ENCODE measurements at places on chromosomes 1 and 21.

DNA sequence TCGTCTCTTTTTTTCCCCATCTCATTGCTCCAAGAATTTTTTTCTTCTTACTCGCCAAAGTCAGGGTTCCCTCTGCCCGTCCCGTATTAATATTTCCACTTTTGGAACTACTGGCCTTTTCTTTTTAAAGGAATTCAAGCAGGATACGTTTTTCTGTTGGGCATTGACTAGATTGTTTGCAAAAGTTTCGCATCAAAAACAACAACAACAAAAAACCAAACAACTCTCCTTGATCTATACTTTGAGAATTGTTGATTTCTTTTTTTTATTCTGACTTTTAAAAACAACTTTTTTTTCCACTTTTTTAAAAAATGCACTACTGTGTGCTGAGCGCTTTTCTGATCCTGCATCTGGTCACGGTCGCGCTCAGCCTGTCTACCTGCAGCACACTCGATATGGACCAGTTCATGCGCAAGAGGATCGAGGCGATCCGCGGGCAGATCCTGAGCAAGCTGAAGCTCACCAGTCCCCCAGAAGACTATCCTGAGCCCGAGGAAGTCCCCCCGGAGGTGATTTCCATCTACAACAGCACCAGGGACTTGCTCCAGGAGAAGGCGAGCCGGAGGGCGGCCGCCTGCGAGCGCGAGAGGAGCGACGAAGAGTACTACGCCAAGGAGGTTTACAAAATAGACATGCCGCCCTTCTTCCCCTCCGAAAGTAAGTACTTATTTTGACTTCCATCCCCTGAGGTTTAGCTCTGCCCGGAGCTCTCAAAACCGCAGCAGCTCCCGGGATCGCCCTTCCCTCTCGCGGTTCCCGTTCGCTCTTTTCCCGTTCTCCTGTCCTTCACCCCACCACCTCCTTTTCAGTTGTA, 1.5 kb downstream of the TGFB2 start:
- DNase-seq, result no peak

DNA sequence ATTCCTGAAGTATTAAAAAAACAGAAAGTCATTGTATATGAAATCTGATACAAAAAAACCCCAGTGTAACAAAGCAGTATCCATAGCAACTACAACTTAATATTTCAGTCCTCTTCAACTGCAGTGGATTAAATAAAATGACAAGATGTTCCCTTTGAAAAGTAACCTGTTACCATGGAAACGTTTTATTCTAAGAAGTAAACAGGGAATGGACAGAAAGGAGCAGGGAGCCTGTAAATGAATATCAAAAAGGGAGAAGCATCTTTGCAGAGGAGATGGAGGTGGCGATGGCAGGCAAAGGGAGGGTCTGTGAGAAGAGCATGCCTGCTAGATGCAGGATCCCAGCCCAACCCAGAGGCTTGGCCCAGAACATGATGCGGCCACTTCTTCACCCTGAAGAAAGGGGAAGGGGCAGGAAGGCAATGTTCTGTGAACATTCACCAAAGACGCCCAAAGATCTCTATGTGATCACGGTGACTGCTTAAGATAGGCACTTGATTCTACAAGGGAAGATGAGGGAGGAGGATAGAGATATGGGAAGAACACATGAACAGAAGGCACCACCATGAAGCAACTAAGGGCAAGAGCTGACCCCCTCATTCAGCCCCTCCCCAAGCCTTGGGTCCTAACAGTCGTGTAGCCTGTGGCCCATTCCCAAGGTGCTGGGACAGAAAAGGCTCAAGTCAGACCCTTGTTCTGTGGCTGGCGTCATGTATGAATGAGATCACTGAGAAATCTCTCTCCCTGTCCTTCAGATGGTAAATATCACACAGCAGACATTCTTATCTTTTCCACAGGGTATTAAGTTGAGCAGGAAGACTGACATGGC, 200.0 kb downstream of the SLC45A1 start:
- DNase-seq, result no peak

GRCh38 chr1:62362061-62362917, 43.1 kb upstream of the KANK4 start:
- no peak for DNase-seq

- no peak for DNase-seq
These were observed 158.3 kb downstream of the PLXNA2 start for GRCh38 chr1:208085655-208086515.

DNA sequence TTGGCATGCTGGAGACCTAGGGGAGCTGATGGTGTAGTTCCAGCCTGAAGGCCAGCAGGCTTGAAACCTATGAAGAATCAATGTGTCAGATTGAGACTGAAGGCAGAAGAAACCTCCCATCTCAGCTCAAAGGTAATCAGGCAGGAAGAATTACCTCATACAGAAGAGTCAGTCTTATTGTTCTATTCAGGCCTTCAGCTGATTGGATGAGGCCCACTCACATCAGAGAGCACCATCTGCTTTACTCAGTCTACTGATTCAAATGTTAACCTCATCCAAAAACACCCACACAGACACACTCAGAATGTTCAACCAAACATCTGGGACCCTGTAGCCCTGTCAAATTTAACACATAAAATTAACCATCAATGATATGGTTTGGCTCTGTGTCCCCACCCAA, 13.7 kb upstream of the CCN1 start:
- no peak for DNase-seq

DNA sequence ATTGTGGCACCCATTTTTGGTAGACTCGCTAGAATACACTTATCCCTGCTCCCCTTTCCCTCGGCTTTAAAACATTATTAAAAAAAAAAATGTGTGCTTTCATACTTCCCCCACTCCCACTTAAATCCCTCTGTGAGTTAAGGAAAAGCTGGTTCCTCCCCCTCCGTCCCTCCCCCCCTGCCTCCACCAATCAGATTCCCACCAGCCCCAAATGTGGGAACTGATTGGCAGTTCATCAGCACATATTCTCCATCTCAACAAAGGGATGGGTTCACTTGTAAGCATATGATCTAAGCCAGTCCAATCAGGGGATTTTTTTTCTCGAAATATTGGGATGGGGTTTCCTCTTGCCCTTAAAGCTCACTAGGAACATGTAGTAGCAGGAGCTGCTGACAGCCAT, 10.8 kb upstream of the FYB2 start:
- no peak for DNase-seq

- DNase-seq, result no peak
These were observed 50.6 kb upstream of the TTC39A start for GRCh38 chr1:51380936-51381335.

GRCh38 chr1:90400131-90400530, 317.0 kb downstream of the BARHL2 start:
- no peak for DNase-seq

DNA sequence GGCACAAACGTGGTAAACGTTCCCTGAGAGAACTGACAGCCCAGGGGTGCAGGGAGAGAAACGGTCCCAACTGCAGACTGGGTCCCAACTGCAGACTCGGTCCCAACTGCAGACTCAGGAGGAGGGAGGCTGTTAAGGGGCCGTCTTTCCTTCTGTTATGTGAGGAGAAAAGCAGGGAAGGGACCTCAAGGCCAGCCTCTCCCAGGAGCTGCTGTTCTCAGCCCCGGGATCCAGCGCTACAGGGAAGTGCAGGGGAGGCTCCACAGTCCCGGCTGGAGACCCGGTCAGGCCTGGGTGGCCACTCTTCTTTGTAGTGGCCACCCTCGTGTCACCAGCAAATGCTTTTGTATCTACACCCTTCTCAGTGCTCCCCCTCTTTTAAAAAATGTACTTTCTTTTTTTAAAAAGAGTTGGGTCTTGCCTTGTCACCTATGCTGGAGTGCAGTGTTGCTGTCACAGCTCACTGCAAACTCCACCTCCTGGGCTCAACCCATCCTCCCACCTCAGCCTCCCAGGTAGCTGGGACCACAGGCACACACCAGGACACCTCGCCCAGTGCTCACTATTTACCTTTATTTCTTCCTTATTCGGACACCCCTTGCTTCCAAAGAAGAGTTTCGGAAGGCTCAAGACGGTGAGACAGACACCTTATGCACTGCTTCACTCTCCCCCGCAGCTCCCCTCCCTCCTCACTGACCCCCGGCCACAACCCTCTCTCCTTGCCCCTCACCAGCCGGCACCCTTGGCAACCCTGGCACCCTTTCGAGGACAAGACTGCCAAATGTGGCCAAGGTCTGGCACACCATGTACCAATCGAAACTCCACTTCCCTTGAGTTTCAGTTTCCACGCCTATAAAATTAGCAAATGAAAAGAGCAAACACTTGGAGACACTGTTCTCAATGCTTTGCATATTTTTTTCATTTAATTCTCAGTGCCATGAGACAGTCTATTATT, 21.8 kb downstream of the CAPN2 start:
- no peak for DNase-seq

- DNase-seq, result no peak
These were observed 64.2 kb downstream of the FAM163A start for GRCh38 chr1:179807291-179807690.

DNA sequence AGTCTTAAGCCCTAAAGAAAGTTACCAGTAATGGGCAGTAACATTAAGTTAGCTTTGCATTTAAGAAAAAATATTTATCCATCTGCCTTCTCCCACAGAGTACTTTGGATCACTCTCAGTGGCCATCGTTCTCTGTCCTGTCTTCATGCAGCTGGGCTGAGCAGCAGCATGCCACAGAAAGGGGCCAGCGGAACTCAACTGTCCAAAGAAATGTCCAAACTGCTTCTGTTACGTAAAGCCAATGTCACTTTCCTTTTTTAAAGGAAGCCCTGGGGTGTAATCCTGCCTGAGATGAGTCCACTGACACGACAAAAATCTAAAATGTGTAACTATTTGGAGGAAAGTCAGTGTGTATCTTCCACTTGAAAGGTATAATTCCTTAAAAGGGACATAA, 291.6 kb downstream of the SMYD3 start:
- no peak for DNase-seq

DNA sequence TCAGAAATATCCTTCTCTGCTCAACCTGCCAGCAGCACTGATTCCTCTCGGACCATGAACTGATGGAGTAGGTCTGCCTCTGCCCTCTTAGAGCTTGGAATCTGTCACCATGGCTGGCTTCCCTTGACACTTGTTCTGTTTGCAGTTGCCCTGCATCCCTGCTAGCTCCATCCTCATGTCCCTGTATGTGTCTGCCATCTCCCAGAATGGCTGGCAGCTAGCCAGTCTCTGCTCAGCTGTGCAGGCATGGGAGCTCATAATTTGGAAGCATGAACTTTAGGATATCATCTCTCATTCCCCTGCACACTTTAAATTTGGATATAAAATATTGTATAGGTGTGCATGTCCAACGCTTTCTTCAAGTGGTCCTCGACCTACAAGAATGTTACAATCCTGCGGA, 95.4 kb downstream of the C1orf94 start:
- no peak for DNase-seq

- no peak for DNase-seq
These were observed 15.7 kb downstream of the SOX13 start for GRCh38 chr1:204088596-204088995.

GRCh38 chr1:20367116-20367585, 76.5 kb downstream of the VWA5B1 start:
- DNase-seq, result no peak

DNA sequence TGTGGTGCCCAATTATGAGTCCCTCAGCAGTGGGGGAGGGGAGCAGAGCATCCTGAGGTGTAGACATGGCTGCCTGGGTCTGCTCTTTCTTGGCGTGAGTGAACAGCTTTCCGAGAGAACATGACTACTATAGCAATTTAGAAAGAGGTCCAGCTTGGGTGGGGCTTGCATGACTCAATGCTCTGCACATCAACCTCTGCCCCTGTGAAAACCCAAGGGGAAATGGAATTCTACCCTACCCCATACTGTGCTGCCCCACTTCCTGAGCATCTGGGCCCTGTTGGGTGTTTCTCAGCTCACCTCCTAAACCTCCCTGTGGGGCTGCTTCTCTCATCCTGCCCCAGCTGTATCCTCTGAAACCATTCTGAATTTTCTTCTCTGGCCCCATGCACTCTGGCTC, 8.2 kb upstream of the AZIN2 start:
- no peak for DNase-seq

DNA sequence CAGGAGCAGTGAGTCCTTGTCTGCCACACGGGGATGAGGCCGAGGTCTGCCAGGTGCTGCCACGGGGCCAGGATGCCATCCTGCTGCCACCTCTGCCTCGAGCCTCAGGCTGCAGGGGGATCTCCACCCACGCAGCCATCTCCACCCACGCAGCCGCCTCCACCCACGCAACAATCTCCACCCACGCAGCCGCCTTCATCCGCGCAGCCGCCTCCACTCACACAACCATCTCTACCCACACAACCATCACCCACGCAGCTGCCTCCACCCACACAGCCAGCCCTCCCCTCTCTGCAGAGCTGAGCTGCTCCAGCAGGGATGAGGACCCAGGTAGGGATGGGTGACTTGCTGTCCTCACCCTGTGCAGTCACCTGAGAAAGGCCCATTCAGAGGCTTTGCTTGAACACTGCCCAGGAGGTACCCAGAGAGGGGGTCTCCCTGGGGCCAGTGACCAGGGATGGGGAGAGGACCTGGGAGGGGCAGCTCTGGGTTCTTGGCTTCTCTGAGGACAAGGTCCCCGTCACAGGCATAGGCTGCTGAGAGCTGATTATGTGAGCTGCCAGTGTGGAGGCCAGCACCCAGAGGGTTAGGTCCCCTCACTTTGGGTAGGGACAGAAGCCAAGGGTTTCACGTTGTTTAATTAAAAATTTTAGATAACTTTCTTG, 46.6 kb upstream of the TTC34 start:
- DNase-seq, result no peak

DNA sequence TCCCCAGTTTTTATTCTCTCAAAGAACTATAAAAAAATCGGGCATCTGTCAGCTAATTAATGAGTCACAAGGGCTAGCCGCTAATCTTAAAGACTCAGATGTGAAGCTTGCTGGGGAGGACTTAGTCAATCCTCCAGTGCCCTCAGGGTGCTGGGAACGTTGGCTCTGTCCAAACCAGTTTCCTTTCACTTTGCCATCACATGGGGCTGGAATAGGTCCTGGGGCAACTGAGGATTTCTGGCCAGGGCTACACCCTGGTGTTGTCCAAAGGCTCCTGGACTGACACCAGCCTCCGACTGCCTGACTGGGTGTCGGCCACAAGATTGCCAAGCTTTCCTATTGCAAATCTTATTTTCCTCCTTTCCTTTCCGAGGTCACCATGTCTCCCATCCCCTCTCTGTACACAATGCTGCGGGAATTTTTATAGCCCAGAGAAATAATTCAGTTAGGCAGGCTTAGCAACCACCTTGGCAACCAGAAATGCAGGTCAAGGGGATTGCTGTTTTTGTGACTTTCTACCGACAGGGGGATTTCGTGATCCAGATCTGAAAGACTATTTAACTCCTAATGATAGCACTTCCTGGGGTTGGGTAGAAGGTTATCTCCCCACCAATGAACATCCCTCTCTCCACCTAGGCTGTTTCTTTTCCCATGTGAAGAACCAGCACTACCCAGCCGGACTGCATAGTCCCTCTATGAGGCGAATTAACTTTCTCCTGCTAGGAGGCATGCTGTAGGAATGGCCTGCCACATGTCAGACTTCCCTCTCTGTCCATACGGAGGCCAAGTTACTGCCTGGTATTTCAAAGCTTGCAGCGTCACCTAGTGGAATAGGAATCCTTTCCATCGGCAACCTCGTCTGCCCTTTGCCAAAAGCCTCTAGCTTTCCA, 29.9 kb upstream of the CTBS start:
- DNase-seq, result no peak

GRCh38 chr1:213131851-213132655, 81.0 kb downstream of the RPS6KC1 start:
- DNase-seq, result no peak

GRCh38 chr1:153767519-153767918, 7.7 kb upstream of the SLC27A3 start:
- DNase-seq, result no peak
